ENCODE measurements at places on chromosomes 7 and 10. TPM values are rescaled to one million over a fixed set of nuclear protein-coding genes. Genes with fewer than 3 reads are reported as not detected.

Gene ZNF3
- 32.4 TPM for total RNA-seq

Gene GPR158
- total RNA-seq: 42.0 TPM

Gene ZNF853
- total RNA-seq: 28.7 TPM

- no peak for DNase-seq
Observed at GRCh38 chr7:371119-371778, 81.3 kb downstream of the FOXL3 start.

GRCh38 chr7:50807026-50807730, 24.5 kb upstream of the GRB10 start:
- no peak for DNase-seq

DNA sequence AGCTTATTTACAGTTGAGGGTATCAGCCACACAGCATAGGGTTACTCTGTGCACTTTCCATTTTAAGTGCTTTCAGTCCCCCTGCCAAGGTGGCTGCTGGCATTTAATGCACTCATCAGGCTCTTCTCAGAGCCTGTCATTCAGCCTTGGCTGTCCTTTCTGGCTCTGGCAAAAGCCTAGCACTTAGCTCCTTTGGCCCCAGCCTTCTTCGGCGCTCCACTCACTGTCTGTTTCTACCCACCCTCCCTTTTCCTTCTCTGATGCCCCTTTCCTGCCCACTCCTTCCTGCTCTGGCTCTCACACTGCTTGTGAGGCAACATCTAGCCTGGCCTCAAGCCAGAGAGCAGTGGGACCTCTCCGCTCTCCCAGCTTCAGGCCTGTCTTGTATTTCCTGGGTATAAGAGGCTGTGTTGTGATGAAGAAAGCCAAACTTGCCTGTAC, 60.2 kb downstream of the WIPF3 start:
- DNase-seq: no peak

DNA sequence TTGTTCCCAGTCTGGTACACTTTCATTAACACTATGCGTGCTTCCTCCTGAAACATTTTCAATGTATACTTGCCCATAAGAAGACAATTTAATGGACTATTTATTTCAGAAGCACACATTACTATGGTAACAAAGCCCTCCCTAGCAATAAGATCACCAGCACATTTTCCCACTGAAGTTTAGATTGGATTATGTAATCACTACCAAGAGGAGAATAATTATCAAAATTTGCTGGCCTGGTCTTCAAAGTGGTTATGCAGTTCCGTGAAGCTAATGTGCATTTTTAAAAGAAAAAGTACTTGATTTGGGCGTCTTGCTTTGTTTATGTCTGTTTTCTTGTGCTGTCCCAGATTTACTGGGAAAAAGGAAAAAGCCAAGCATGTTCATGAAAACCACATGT, 61.9 kb downstream of the AP3M1 start:
- DNase-seq: no peak

DNA sequence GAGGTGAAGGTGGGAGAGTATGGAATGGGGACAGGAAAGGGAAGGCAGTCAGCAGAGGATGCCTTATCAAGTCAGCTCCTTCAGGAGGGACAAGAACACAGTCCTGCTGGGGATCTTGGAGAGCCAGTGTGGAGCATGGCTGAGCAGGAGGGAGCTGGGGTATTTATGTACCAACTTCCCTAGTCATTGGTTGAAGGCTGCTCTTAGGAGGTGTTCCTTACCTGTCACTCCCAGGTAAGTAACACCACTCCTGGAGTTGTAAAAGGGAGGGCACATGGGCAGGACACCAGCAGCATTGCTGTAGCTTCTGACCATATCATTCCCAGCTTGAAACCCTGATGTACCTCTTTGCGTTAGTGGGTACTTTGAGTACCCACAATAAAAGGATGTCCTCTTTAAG, 29.8 kb downstream of the SLC29A3 start:
- no peak for DNase-seq

GRCh38 chr7:147756300-147756699, 834.3 kb upstream of the C7orf33 start:
- no peak for DNase-seq

GRCh38 chr10:99945263-99945662, 64.5 kb downstream of the DNMBP start:
- DNase-seq: no peak

GRCh38 chr7:145339319-145339718, 503.5 kb upstream of the TPK1 start:
- DNase-seq: no peak

- DNase-seq: no peak
Observed at GRCh38 chr7:28246921-28247461, 66.4 kb upstream of the JAZF1 start.
